SHP77 treated with DMSO at 0.1 percent for 48 hours (cell line): ENCODE measurements at places on chromosomes 11 and 22.
A peak's percentile ranks its signal among the peaks of the same experiment; 100 is the strongest.

DNA sequence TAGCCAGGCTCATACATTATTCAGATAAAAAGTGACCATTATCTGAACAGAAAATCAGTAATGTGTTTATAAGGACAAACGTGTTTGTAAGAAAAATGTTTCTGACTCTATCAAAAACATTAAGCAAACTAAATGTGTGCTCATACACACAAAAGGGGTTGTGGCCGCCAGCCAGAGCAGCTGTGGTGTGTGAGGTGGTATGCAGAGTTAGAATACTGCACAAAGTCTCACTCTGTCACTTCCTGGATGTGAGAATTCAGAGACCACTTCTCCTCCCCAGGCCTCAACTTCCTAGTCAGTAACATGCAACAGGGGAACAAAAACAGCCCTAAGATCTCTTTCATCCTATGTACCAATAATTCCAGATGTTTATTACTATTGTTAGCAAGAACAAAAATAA is 9.4 kb downstream of the OR5B21 start:
- DNase-seq: no peak

DNA sequence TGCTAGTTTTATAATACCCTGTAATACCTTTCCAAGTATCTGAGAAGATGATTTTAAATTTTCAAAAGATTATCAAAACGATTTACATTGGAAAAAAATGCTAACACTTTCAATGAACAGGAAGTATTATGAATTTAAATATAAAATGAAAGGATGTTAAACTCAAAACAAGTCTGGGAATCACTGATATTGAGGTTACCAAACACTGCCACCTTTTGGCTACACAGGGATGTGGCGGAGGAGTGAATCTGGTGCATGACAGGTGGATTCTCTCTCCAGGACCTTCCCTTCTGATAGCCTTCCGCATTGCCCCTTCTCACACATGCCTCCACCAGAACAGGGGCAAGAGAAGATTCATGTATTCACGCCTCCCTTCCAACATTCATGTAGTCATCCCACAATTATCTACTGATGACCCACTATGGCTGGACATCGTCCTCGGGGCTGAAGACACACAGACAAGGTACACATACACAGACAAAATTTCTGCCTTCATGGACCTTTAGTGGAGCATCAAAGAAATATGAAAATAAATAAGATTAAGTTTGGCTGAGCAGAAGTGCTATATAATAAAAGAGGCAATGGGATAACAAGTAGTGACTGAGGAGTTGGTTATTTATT is 34.7 kb downstream of the ATG16L2 start:
- peak; percentile 15 for DNase-seq

GRCh38 chr11:19789835-19790710 is 77.4 kb downstream of the NAV2 start:
- DNase-seq: no peak

GRCh38 chr11:105156231-105156630 is 16.7 kb upstream of the CARD18 start:
- DNase-seq: no peak

GRCh38 chr22:21641417-21641788 is 699 bp upstream of the SDF2L1 start:
- peak; percentile 12 for DNase-seq

- DNase-seq: no peak
Observed at GRCh38 chr11:17013548-17014320, 480 bp downstream of the PLEKHA7 start.

GRCh38 chr11:30983776-30984441 is 385.6 kb downstream of the DCDC1 start:
- no peak for DNase-seq

GRCh38 chr22:20463324-20464095 is 25.9 kb upstream of the SCARF2 start:
- DNase-seq: no peak

- DNase-seq: no peak
Observed at GRCh38 chr11:13767471-13767870, 99.0 kb downstream of the FAR1 start.

DNA sequence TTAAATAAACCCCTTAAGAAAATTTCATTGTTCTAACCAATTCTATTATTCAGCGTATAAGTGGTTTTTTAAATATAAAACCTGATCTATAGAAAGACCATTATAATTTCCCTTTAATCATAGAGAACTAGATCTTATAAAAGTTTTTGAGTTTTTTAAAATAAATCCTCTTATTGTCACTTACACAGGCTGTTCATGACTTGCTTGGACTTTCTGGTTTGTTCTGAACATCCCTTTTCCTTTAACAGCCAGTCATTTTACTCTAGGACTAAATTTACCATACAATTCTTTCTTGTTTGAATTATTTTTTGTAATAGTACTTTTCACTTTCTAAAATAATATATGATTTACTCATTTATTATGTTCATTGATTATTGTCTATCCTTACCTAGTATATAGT is 4.7 kb downstream of the NXPE2 start:
- DNase-seq: no peak

DNA sequence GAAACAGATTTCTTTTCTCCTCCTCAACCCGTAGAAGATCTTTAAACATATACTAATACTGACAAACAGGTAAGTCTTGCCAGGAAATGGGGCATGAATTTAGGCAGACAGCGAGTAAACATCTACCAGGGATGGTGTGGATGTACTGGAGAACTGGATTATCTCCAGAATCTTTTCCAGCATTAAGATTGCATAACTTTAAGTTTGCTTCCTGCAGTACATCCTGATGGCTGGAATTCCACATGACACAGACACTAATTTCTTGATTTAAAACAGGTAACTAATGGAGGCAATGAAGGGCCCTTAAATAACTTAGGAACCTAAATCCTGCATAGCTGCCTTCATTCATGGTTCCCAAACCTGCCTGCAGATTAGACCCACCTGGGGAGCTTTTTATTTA is 40.7 kb downstream of the JHY start:
- DNase-seq: no peak

- no peak for DNase-seq
Observed at GRCh38 chr11:17636721-17637120, 82.7 kb upstream of the MYOD1 start.

DNA sequence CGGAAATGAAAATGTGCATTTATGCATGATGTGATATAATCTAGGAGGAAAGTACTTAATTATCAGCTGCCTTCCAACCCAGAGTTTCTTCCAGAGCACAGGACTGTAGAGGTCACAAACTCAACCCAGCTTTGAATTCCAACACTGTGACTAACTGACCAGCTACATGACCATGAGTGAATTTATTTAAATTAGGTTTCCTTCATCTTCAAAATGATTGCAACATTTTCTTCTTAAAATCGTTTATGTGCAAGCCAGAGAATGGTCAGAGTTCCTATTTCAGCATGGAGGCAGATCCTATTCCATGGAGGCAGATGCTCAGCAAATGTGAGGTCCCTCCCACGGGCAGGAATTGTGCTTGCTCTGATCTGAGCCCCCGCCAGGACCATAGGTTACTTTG is 42.4 kb downstream of the OSBP start:
- DNase-seq: no peak

GRCh38 chr11:46694607-46695006 is 5.8 kb downstream of the ARHGAP1 start:
- DNase-seq: no peak

DNA sequence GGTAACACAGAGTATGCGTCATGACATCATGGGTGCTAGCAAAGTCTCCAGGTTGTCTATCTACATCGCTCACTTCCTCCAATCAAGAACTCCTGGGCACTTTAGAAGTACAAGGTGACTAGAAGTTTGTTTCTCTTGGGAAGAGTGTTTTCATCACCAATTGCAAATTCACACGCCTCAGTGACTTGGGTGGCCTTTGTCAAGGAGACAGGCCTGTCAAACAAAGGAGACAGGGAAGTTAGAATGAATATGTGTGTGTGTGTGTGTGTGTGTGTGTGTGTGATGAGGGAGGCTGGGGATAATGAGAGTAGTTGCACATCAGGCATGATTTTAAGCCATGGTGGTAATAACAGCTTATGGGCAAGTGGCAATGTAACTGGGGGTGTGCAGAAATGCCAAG is 953.2 kb downstream of the OPCML start:
- no peak for DNase-seq
